ENCODE measurements at places on chromosomes 2 and 18. TPM values are rescaled to one million over a fixed set of nuclear protein-coding genes. Genes with fewer than 3 reads are reported as not detected.

DNA sequence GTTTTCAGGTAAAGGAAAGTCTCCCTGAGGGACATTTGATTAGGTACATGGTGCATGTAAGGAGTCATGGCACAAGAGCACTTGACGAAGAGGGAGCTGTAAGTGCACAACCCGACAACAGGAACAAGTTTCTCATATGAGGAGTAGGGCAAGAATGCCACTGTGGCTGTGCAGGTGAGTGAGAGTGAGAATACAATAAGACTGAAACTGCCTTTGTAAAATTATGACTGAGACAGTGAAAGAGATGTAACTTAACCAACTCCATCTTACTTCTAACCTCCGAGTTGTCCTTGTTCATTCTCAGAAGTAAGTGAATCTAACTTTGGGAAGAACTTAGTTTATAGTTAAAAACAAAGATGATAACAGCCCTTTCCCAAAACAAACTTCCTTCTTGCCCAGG, 1025.8 kb upstream of the CNTNAP5 start:
- no peak for DNase-seq
- H3K36me3 ChIP-seq, result no peaks in the 10 kb centered on the region
- no peaks in the 10 kb centered on the region for H3K4me1 ChIP-seq
- H3K4me3 ChIP-seq, result no peak overlapping the region

GRCh38 chr2:176175709-176176607, 12.5 kb upstream of the HOXD1 start:
- H3K4me1 ChIP-seq, result no peaks in the 10 kb centered on the region
- H3K36me3 ChIP-seq, result no peaks in the 10 kb centered on the region
- DNase-seq, result peak; percentile 21
- no peak overlapping the region for H3K4me3 ChIP-seq
- no peak overlapping the region for H3K27ac ChIP-seq

DNA sequence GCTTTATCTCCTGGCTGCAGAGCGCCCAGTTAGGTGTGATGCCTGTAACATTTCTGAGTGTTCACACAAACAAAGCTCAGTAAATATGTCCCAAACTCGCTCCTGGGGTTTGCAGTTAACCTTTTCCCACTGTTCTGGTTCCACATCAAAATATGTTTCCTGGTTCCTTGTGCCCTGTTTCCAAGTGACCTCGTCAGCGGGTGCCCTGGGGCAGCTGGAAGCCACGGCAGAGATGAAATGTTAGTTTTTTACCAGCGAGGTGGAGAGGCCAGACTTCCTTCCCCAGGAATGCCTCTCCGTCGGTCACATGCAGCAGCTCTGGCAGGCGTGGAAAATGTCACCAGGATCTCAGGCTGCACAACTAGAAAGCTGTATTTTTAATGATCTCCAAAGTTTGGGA, 18.2 kb downstream of the NFATC1 start:
- no peak overlapping the region for H3K27ac ChIP-seq
- H3K4me3 ChIP-seq, result no peak overlapping the region
- no peaks in the 10 kb centered on the region for H3K4me1 ChIP-seq
- DNase-seq, result no peak
- peaks cover 27% of the 10 kb centered on the region for H3K36me3 ChIP-seq
- no peaks in the 10 kb centered on the region for H3K27me3 ChIP-seq

GRCh38 chr18:75727456-75727855, 300.0 kb upstream of the SMIM21 start:
- H3K4me3 ChIP-seq, result no peak overlapping the region
- H3K27me3 ChIP-seq, result no peaks in the 10 kb centered on the region
- DNase-seq, result no peak
- H3K36me3 ChIP-seq, result no peaks in the 10 kb centered on the region
- H3K4me1 ChIP-seq, result no peaks in the 10 kb centered on the region

GRCh38 chr2:98245491-98245890, 100.8 kb upstream of the CNGA3 start:
- H3K4me1 ChIP-seq, result no peaks in the 10 kb centered on the region
- no peaks in the 10 kb centered on the region for H3K36me3 ChIP-seq
- H3K27ac ChIP-seq, result no peak overlapping the region
- no peak for DNase-seq
- no peak overlapping the region for H3K4me3 ChIP-seq

The NT5C1B gene
- not detected for total RNA-seq

DNA sequence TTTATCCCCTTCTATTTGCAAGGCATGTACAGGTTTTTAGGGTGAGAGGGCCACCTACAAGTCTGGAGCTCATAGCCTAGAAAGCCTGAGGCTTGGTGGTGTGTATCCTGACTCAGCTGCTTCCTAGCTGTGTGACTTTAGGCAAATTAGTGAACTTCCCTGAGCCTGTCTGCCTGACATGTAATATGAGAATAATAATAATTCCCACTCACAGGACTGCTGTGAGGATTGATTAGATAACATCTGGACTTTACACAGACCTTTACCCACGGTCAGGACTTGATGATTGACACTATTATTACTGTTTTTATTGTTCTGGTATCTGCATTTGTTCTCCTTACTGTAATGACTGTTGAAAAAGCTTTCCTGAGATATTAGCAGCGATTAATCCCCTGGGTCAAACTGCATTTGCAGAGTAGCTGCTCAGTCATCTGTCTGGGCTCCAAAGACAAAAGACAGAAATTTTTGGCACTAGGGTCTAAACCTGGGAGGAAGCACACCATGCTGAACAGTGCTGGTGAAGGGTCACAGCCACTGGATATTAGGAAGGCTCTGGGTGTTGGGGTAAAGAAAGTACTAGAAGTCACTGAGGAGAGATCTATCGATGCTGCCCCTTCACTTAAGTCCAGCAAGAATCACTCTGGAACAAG, 276.5 kb upstream of the FN1 start:
- H3K4me1 ChIP-seq, result peaks cover 28% of the 10 kb centered on the region
- peak overlapping the region; percentile 20 for H3K27ac ChIP-seq
- DNase-seq, result no peak
- H3K27me3 ChIP-seq, result no peaks in the 10 kb centered on the region

DNA sequence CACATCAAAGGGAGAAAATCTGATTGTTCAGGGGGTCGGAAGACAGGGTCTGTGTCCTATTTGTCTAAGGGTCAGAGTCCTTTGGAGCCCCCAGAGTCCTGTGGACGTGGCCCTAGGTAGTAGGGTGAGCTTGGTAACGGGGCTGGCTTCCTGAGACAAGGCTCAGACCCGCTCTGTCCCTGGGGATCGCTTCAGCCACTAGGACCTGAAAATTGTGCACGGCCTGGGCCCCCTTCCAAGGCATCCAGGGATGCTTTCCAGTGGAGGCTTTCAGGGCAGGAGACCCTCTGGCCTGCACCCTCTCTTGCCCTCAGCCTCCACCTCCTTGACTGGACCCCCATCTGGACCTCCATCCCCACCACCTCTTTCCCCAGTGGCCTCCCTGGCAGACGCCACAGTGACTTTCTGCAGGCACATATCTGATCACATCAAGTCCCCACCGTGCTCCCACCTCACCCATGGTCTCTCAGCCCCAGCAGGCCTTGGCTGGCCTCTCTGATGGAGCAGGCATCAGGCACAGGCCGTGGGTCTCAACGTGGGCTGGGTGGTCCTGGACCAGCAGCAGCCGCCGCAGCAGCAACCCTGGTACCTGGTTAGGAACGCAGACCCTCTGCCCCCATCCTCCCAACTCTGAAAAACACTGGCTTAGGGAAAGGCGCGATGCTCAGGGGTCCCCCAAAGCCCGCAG, 3.8 kb downstream of the PROC start:
- no peak overlapping the region for H3K4me3 ChIP-seq
- peaks cover 17% of the 10 kb centered on the region for H3K27me3 ChIP-seq
- peaks cover 15% of the 10 kb centered on the region for H3K4me1 ChIP-seq
- H3K27ac ChIP-seq, result no peak overlapping the region

DNA sequence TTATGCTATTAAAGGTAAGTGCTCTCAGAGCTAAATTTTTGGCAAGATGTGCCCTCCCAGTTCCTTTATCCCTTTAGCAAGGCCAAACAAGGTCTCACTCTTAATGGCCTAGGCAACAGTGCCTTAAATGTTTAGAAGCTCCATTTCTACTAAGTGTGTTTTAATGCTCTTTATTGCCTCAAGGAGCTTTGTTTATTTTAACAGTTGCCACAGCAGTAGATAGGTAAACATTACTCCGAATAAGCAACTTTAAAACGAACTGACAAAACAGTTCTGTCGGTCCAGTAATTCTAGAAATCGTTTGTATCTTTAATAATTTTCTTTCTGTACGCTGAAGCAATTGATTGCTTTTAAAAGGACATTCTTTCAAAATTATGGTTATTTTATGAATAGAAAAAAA, 74.5 kb downstream of the PIEZO2 start:
- H3K27ac ChIP-seq, result no peak overlapping the region
- H3K36me3 ChIP-seq, result no peaks in the 10 kb centered on the region
- no peaks in the 10 kb centered on the region for H3K4me1 ChIP-seq
- no peak overlapping the region for H3K4me3 ChIP-seq

DNA sequence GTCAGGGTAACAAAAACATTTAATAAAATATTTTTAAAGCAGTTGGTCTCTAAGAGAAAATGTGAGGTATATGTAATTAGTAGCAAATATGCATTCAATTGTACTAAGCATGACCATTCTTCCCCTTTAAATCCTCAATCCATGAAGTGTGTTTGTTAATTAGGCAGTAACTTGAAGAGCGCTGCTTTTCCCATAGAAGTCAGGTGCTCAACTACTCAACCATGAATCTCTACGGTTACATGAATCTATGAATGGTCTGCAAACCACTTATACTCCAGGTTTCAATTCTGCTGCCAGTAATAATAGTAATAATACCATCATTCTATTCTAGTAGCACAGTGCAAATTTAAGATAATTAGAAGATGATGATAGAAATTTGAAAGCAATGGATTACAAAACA, 55.8 kb downstream of the SLC8A1 start:
- H3K27me3 ChIP-seq, result no peaks in the 10 kb centered on the region
- no peaks in the 10 kb centered on the region for H3K36me3 ChIP-seq

GRCh38 chr2:234107861-234108260, 57.4 kb downstream of the SPP2 start:
- H3K4me1 ChIP-seq, result no peaks in the 10 kb centered on the region
- DNase-seq, result no peak
- no peaks in the 10 kb centered on the region for H3K27me3 ChIP-seq
- H3K4me3 ChIP-seq, result no peak overlapping the region
- no peaks in the 10 kb centered on the region for H3K36me3 ChIP-seq
- H3K27ac ChIP-seq, result no peak overlapping the region

GRCh38 chr2:192696857-192697256, 502.1 kb upstream of the TMEFF2 start:
- DNase-seq, result no peak
- H3K4me1 ChIP-seq, result no peaks in the 10 kb centered on the region
- no peaks in the 10 kb centered on the region for H3K36me3 ChIP-seq
- no peak overlapping the region for H3K27ac ChIP-seq

- H3K27ac ChIP-seq, result no peak overlapping the region
- H3K4me3 ChIP-seq, result no peak overlapping the region
- no peaks in the 10 kb centered on the region for H3K27me3 ChIP-seq
- no peaks in the 10 kb centered on the region for H3K4me1 ChIP-seq
These were observed 274.0 kb upstream of the FIGN start for GRCh38 chr2:164009756-164010337.

- DNase-seq, result no peak
- H3K27ac ChIP-seq, result no peak overlapping the region
- H3K4me1 ChIP-seq, result no peaks in the 10 kb centered on the region
- no peaks in the 10 kb centered on the region for H3K27me3 ChIP-seq
These were observed 456.5 kb upstream of the CWC22 start for GRCh38 chr2:180463608-180464007.

DNA sequence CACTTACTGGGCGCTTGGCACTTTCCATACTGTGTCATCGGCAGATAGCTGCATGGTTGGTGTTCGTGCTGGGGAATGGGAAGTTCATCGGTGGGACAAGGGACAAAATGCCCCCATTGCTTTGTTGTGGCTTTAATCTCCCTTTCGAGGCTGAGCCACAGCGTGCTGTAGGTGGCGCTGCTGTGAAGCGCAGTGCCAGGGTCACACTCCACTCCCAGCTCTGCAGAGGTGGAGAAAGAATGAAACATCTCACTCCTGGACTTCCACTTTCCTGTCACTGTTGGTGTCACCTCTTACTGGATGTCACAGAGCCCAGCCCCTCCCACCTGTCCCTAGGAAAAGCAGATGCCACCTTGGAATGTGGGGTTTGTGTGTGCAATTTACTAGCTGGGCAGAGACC, 8.7 kb downstream of the TYMS start:
- no peaks in the 10 kb centered on the region for H3K27me3 ChIP-seq
- DNase-seq, result no peak
- no peaks in the 10 kb centered on the region for H3K4me1 ChIP-seq
- no peak overlapping the region for H3K4me3 ChIP-seq
- peaks cover 11% of the 10 kb centered on the region for H3K36me3 ChIP-seq

DNA sequence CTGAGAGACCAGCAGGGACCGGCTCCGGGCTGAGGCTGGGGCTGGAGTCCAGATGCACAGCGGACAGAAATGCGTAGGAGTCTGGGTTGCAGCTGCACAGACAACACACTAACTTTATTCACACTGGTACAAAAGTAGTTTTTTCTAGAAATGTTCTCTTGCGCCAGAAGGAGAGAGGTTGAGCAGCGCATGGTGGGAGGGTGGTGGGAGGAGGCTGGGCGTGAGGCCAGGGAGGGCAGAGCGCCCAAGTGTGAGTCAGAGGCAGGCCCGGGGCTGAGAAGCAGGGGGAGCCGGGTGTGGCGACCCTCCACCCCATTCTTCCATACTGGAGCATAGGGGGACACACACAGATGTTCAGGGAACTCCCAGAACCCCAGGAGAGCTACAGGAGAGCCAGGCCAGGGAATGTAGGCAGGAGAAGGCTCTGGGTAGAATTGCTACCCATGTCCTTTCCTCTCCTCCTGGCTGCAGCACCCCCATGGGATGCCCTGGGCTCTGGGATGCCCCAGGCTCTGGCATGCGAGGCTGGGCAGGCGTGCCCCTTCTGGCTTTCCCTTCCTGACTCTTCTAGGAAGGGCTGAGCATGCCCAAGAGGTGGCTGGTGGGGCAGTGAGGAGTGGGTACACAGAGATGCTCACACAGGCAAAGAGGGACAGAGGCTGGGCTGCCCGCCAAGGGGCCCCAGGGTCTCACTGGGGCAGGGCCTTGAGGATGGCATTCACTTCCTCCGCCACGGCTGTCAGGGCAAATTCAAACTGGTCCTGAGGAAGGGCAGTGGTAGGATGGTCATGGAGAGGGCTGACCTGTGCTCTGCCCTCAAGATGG, 10.6 kb downstream of the DNAJB2 start:
- peak; percentile 78 for DNase-seq
- peak overlapping the region; percentile 61 for H3K27ac ChIP-seq
- no peaks in the 10 kb centered on the region for H3K4me1 ChIP-seq
- H3K36me3 ChIP-seq, result peaks cover 8% of the 10 kb centered on the region

The SPATA3 gene
- total RNA-seq, result not detected

The GRB14 gene
- total RNA-seq, result 4.4 TPM

GRCh38 chr2:23452372-23452771, 67.4 kb downstream of the KLHL29 start:
- H3K4me3 ChIP-seq, result no peak overlapping the region
- peak; percentile 28 for DNase-seq
- no peaks in the 10 kb centered on the region for H3K4me1 ChIP-seq
- H3K36me3 ChIP-seq, result no peaks in the 10 kb centered on the region
- H3K27ac ChIP-seq, result no peak overlapping the region

The DYSF gene
- total RNA-seq, result 31.3 TPM

- H3K4me1 ChIP-seq, result no peaks in the 10 kb centered on the region
- no peaks in the 10 kb centered on the region for H3K27me3 ChIP-seq
- no peak overlapping the region for H3K4me3 ChIP-seq
- no peak overlapping the region for H3K27ac ChIP-seq
- H3K36me3 ChIP-seq, result peaks cover 12% of the 10 kb centered on the region
- no peak for DNase-seq
These were observed 6.1 kb downstream of the IMPACT start for GRCh38 chr18:24432618-24433017.

All from right atrium auricular region (tissue), 2 donors.